CD14-positive monocyte (primary cell): ENCODE measurements at places on chromosomes 1 and 21. TPM values are rescaled to one million over a fixed set of nuclear protein-coding genes. Genes with fewer than 3 reads are reported as not detected.

The RAB3B gene
- polyA plus RNA-seq, result not detected

The OPTC gene
- polyA plus RNA-seq, result not detected in 2 replicates

The ZNF593OS gene
- not detected in 2 replicates for polyA plus RNA-seq

The AGBL4 gene
- not detected for polyA plus RNA-seq

The MYBPHL gene
- polyA plus RNA-seq, result 0.08 TPM in 1 of 2 replicates, not detected in the other

The CRABP2 gene
- polyA plus RNA-seq, result 1.1 and 1.8 TPM in 2 replicates

The COL6A1 gene
- 0.09 and 0.11 TPM in 2 replicates for polyA plus RNA-seq

The NTMT2 gene
- polyA plus RNA-seq, result not detected

- no peaks in the 10 kb centered on the region for H3K36me3 ChIP-seq
- H3K4me3 ChIP-seq, result no peak overlapping the region
- no peak for DNase-seq
- no peaks in the 10 kb centered on the region for H3K4me1 ChIP-seq
- no peak overlapping the region for H3K27ac ChIP-seq
These were observed 25.3 kb downstream of the SERTAD4 start for GRCh38 chr1:210257698-210258529.

DNA sequence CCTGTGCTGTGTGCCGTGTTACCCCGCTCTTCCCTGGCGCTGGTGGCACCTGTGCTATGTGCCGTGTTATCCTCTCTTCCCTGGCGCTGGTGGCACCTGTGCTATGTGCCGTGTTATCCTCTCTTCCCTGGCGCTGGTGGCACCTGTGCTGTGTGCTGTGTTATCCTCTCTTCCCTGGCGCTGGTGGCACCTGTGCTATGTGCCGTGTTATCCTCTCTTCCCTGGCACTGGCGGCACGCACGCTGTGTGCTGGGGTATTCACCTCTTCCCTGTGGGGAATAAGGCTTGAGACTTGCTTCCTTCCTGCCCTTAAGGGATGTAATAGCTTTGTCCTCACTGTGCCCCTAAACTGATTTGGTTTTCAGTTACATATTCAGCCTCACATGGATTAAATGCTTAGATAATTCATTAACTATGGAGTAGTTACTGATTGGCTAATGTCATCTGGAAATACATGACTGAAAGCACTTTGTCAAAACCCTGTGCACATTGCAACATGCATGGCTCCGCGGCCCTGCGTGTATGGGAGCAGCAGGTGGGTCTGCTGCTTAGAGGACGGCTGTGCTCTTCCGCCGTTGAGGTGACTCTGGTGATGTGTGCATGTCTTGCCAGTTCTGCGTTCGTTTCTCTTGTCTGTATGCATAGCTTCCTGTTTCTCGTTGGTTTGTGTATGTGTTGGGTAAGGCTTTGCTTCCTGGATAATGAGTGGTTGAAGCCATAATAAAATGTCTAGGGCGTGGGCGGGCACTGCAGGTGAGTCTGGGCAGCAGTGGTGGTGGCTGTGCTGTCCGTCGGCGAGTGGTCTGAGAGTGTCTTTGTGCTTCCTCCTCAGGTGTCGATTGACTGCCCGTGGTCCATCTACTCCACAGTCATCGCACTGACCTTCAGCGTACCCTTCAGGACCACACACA, 17.9 kb upstream of the PWP2 start:
- H3K27me3 ChIP-seq, result no peaks in the 10 kb centered on the region
- H3K4me1 ChIP-seq, result peaks cover 29% of the 10 kb centered on the region
- peak overlapping the region; percentile 0 for H3K27ac ChIP-seq
- DNase-seq, result peak; percentile 44
- no peak overlapping the region for H3K4me3 ChIP-seq

DNA sequence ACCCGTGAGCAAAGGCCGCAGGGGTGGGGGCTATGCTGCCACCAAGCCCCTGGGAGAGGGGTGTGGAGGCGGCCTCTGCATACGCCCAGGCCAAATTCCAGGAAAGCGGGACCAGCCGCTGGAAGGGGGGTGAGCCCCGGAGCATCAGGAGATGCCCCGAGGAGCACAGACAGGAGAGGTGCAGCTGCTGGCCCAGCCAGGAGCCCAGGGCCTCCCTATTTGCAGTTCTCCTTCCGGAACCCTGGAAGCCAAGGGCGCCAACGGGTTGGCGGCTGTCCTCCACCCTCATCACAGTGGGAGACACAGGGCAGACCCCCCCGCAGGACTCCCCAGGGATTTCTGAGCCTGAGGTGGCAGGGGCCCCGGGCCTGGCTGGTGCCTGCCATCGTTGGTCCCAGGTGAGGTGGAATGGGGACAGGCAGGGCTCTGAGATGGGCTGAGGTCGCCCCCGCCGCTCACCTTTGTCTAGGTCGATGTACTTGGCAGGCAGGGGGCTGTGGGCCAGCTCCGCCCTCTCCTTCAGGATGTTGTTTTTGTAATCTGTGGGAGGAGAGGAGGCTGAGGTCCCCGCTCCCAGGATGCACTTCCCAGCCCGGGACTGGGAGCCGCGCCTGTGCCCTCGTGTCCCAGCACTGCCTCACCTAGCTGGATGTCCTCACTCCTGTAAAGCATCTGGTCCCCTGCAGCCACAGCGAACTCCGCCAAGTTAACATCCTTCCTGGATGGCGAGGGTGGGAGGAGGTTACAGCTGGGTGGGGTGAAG, 4.4 kb upstream of the DVL1 start:
- H3K27me3 ChIP-seq, result peaks cover 11% of the 10 kb centered on the region
- no peak overlapping the region for H3K4me3 ChIP-seq
- no peaks in the 10 kb centered on the region for H3K4me1 ChIP-seq

DNA sequence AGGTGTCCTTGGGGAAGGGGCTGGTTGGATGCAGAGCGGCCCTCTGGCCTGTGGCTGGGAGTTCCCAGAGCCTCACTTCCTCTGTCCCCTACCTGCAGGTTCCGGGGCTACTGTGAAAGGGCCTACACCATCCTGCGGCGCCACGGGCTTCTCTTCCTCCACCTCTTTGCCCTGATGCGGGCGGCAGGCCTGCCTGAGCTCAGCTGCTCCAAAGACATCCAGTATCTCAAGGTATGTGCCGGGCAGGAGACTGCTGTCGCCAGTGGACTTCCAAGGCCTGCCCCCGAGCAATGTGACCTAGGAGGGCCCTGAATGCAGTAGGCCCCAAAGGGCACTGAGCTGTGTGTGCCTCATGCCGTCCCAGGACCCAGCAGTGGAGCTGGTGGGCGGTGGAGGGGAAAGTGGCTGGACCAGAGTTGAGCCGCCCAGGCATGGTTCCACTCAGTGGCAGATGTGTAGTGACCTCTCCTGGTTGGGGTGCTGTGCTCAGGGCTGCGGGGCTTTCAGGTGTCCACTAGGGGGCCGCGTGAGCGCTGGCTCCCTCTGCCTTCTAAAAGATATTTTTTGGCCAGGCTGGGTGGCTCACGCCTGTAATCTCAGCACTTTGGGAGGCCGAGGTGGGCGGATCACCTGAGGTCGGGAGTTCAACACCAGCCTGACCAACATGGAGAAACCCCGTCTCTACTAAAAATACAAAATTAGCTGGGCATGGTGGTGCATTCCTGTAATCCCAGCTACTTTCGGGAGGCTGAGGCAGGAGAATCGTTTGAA, 73.4 kb downstream of the PIK3CD start:
- H3K4me1 ChIP-seq, result no peaks in the 10 kb centered on the region
- peak overlapping the region; percentile 23 for H3K27ac ChIP-seq
- DNase-seq, result peak; percentile 62
- H3K27me3 ChIP-seq, result no peaks in the 10 kb centered on the region

- no peak overlapping the region for H3K4me3 ChIP-seq
- H3K27ac ChIP-seq, result no peak overlapping the region
- no peaks in the 10 kb centered on the region for H3K4me1 ChIP-seq
- DNase-seq, result no peak
- no peaks in the 10 kb centered on the region for H3K36me3 ChIP-seq
These were observed 15.1 kb upstream of the ADORA1 start for GRCh38 chr1:203112475-203112874.

- peaks cover 2% of the 10 kb centered on the region for H3K27me3 ChIP-seq
- no peaks in the 10 kb centered on the region for H3K36me3 ChIP-seq
- H3K4me3 ChIP-seq, result no peak overlapping the region
- H3K4me1 ChIP-seq, result no peaks in the 10 kb centered on the region
- DNase-seq, result no peak
- no peak overlapping the region for H3K27ac ChIP-seq
These were observed 81.6 kb upstream of the CD55 start for GRCh38 chr1:207239874-207240273.

- H3K4me3 ChIP-seq, result no peak overlapping the region
- H3K36me3 ChIP-seq, result no peaks in the 10 kb centered on the region
- H3K4me1 ChIP-seq, result no peaks in the 10 kb centered on the region
These were observed 245.9 kb upstream of the PLD5 start for GRCh38 chr1:242770366-242770765.

DNA sequence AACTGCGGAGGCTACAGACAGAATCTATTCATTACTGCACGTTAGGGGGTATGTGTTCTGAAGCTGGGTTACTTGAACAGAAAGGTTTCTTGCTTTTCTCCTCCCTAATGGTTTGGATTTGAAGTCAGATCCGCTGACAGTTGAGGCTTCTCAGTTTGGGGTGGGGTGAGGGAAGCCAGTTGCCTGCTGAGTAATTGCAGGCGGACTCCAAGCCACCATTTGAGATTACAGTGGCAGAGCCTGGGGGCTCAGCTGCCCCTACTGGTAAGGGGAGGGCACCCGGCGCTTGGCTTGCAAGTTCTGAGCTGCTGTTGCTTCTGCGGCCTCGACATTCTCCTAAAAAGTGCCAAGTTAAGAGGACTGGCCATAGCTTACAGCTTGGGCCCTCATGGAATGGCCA, 2.0 kb downstream of the GRHL3 start:
- no peaks in the 10 kb centered on the region for H3K36me3 ChIP-seq
- no peak for DNase-seq
- H3K4me3 ChIP-seq, result peak overlapping the region; percentile 62
- H3K27ac ChIP-seq, result no peak overlapping the region

- no peaks in the 10 kb centered on the region for H3K36me3 ChIP-seq
- H3K4me3 ChIP-seq, result peak overlapping the region; percentile 61
These were observed 28.1 kb downstream of the AHDC1 start for GRCh38 chr1:27575840-27576331.

DNA sequence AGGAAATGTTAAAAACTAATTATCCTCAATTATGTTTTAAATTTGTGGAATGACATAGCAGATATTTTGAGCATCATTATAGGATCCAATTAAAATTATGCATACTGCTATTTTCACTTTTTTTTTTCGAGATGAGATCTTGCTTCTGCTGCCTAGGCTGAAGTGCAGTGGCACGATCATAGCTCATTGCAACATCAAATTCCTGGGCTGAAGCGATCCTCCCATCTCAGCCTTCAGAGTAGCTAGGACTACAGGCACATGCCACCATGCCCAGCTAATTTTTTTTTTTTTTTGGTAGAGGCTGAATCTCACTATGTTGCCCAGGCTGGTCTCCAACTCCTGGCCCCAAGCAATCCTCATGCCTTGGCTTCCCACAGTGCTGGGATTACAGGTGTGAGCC, 11.3 kb upstream of the SLC1A7 start:
- no peak overlapping the region for H3K27ac ChIP-seq
- DNase-seq, result no peak
- no peaks in the 10 kb centered on the region for H3K27me3 ChIP-seq
- H3K4me3 ChIP-seq, result no peak overlapping the region
- H3K36me3 ChIP-seq, result no peaks in the 10 kb centered on the region
- no peaks in the 10 kb centered on the region for H3K4me1 ChIP-seq

- H3K36me3 ChIP-seq, result no peaks in the 10 kb centered on the region
- H3K27me3 ChIP-seq, result no peaks in the 10 kb centered on the region
- no peak for DNase-seq
These were observed 27.2 kb upstream of the KIAA0040 start for GRCh38 chr1:175219774-175220173.

DNA sequence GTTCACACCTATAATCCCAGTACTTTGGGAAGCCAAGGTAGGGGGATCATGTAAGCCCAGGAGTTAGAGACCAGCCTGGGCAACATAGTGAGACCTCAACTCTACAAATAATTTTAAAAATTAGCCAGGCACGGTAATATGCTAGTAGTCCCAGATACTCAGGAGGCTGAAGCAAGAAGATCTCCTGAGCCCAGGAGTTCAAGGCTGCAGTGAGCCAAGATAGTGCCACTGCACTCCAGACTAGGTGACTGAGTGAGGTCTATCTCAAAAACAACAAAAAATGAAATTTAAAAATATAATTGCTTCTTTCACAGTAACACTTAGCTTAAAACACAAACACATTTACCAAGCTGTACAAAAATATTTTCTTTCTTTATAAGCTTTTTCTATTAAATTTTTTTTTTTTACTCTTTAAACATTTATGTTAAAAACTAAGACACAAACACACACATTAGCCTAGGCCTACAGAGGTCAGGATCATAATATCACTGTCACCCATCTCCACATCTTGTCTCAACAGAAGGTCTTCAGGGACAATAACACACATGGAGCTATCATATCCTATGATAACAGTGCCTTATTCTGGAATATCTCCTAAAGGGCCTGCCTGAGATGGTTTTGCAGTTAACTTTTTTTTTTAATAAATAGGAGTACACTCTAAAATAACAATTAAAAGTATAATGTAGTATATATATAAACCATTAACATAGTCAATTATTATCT, 43.9 kb downstream of the TESK2 start:
- peaks cover 10% of the 10 kb centered on the region for H3K4me1 ChIP-seq
- H3K27ac ChIP-seq, result no peak overlapping the region
- H3K36me3 ChIP-seq, result no peaks in the 10 kb centered on the region
- H3K4me3 ChIP-seq, result no peak overlapping the region
- no peaks in the 10 kb centered on the region for H3K27me3 ChIP-seq

DNA sequence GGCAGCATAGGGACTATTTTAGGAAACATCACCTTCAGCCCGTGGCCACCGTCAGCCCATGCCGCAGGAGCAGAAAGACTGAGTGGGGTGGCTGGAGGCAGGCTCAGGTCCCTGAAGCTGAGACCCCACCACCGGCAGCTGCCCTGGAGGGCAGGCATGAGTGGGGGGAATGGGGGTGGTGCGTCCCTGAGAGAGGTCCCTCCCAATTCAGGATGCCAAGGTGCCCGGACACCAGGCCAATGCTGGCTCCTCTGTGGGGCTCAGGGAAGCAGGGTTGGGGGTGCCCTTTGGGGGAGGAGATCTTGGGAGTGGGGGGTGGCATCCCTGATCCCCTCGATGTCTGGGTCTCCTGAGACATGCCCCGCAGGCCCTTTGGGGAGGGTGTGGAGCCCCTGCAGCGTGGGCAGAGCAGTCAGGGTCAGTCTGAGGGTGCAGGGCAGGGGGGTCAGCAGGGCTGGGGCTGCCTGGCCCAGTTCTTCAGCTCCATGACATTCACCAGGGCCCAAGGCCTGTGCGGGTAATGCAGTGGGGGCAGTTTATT, 998 bp upstream of the TTC34 start:
- no peak for DNase-seq
- no peaks in the 10 kb centered on the region for H3K4me1 ChIP-seq
- no peak overlapping the region for H3K27ac ChIP-seq
- no peaks in the 10 kb centered on the region for H3K36me3 ChIP-seq
- no peaks in the 10 kb centered on the region for H3K27me3 ChIP-seq

DNA sequence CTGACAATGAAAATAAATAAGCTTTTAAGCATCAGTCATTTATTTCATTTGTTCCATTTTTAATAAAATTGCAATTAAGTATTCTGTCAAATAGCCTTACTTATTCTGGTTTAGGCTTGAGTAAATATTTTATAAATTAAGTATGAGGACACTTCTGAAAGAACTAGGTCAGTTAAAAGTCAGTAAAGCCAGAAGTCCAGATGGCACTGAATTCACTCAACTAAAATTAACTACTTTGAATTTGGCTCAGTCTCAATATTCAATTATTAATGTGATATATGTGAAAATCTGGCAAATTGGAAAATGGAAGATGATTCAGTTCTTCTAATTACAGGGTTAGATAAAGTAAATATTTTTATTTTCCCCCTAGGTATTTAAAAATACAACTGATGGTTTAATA, 174.2 kb downstream of the BRINP3 start:
- H3K4me1 ChIP-seq, result no peaks in the 10 kb centered on the region
- H3K27me3 ChIP-seq, result no peaks in the 10 kb centered on the region
- no peaks in the 10 kb centered on the region for H3K36me3 ChIP-seq
- DNase-seq, result no peak
